ENCODE measurements at places on chromosomes 16 and 17. TPM values are rescaled to one million over a fixed set of nuclear protein-coding genes. Genes with fewer than 3 reads are reported as not detected.
A peak's percentile ranks its signal among the peaks of the same experiment; 100 is the strongest.

GRCh38 chr16:3949287-3949686 lies 68.8 kb upstream of the CREBBP start:
- ATAC-seq = no peak

- ATAC-seq = no peak
These were observed 115.9 kb upstream of the CDH13 start for GRCh38 chr16:82510789-82511305.

- no peak for ATAC-seq
These were observed 52.4 kb downstream of the DUSP14 start for GRCh38 chr17:37541880-37542660.

DNA sequence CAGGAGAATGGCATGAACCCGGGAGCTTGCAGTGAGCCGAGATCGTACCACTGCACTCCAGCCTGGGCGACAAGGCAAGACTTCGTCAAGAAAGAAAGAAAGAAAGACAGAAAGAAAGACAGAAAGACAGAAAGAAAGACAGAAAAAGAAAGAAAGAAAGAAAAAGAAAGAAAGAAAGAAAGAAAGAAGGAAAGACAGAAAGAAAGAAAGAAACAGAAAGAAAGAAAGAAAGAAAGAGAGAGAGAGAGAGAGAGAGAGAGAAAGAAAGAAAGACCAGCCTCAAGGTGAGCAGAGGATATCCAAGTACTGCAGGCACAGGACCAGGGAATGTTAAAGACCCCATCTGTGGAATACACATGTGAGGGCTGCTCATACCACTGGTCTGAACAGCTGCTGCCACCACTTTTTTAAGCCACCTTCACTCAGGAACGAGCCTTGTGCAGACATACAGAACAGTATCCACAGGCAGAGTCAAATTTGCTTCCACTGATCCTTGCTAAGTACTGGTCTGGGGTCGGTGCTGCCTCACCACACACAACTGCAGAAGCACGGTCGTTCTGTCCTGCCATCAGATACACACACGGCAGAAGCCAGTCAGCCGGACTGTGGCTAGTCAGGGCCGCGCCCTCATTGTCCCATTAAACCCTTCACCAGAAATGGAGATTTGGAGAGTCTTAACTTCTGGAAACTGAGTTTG lies 7.7 kb downstream of the RAB5C start:
- ATAC-seq = no peak

DNA sequence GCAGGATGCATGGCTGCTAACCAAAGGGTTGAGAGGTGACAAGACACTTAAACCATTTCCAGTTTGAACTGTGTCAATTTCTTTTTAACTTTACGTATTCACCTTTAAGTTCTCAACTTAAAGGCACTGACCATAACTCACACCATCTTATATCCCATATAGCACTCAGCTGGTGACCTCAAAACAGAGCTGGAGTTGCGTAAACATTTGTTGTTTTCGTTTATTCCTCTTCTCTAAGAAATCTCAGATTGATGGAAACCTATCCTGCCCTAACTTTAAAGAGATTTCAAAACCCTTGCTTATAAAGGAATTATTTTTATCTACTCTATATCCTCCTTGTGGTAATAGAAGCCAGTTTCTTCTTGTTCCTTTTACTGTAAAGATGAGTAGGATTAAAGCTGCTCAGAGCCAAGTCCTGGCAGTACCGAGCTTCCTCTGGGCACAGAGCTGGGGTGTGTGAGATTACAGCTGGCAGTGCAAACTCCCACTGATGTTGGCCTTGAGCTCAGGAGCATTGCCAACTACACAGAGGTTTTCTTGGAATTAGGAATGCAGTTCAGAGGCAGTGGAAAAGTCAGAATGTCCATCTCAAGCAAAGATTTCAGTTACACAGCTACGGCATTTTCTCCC lies 1.3 kb downstream of the KCTD2 start:
- no peak for ATAC-seq

GRCh38 chr17:19021622-19022083 lies 17.1 kb upstream of the FAM83G start:
- no peak for ATAC-seq

GRCh38 chr17:64216338-64217248 lies 46.5 kb downstream of the TEX2 start:
- ATAC-seq = peak; percentile 50

Gene KRTAP4-4
- total RNA-seq = not detected

Gene KRT17
- total RNA-seq = 18.5 TPM

Gene MT3
- 2.0 TPM for total RNA-seq

Gene ADAD2
- total RNA-seq = 0.27 TPM

Measured in gastroesophageal sphincter (tissue), 4 donors.